ENCODE measurements at places on chromosomes 13 and 19.

GRCh38 chr19:33771384-33772101 lies 25.1 kb upstream of the KCTD15 start:
- DNase-seq: peak; percentile 87

- no peak for DNase-seq
Measured at GRCh38 chr13:32362574-32362973, 47.3 kb downstream of the BRCA2 start.

DNA sequence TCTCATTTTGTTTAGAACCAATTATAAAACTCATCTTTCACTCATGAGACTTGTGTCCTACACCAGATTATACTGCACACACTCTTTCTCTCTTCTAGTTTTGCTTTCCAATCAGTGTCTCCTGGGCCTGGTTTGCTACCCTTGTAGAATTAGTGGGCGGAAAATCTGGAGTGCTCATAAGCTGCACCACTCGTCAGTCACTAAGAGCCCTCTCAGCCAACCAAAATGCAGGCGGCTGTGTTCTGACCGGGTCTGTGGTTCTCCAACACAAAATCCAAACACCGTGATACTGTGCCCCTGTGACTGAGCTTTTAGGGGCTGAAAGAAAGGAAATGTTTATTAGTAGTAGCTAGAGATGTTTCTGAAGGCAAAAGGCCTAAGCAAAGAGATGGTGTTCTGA lies 83.7 kb upstream of the OBI1 start:
- no peak for DNase-seq

DNA sequence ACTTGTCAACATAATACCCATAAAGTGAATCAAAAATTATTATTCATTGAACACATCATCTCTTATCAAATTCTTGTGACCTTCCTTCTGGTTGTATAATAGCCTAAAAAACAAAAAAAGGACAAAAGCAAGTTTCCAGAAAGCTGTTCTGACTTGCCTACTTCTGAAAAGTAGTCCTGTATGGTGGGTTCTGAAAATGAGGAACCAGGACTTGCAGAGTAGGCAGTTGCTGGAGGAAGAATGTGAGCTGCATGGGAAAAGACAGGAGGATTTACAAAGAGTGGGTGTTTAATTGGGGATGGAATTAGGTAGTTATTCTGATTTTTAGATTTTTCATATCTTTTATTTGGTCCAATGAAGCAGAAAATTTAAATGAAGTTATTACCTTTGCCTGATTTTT lies 56.7 kb downstream of the RCBTB2 start:
- no peak for DNase-seq

DNA sequence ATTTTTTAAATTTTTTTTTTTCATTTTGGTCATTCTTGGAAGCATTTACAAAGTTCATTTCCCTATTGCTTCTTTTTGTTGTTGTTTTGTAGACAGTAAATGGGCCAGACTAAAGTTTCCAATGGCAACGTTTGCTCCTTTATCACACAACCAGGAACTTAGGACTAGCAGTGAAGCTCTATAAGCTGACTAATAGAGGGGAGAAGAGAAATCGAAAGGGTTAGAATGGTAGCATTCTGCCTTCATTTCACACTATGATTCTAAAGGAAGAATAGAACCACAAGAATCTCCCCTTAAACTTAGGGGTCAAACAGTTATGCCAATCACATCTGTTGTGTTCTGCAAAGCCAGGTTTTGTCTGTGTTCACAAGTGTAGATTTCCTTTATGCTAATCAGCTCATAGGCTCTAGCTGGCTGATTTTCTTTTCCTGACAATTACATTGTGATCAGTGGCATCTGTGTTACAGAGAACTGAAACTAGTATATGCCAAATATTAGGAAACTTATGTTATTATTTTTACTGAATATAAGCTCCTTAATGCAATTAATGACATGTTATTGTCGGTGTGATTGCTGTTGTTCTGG lies 467.3 kb downstream of the DACH1 start:
- DNase-seq: no peak

DNA sequence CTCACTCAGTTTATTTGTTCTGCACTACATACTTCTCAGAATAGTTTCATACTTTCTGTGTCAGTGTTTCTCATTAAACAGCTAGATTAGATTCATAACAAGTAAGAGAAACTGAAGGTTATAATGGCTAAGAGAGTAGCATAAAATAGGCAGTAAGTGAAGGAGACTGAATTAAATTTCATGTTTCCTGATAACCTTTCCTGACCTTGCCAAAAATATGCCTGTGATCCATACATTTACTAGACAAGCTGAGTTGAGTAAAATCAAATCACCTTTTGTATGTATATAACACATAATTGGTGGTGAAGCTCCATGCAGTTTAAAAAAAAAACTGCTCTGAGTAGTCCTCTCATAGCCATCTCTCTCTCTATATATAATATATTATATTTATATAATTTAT lies 545.3 kb upstream of the PCDH20 start:
- no peak for DNase-seq

GRCh38 chr19:37930416-37930815 lies 23.4 kb downstream of the SIPA1L3 start:
- no peak for DNase-seq

GRCh38 chr13:39016087-39016486 lies 21.8 kb downstream of the PROSER1 start:
- DNase-seq: no peak

- DNase-seq: no peak
Measured at GRCh38 chr19:5498830-5499550, 43.8 kb downstream of the ZNRF4 start.

GRCh38 chr13:27699952-27700351 lies 78.3 kb downstream of the POLR1D start:
- DNase-seq: no peak

DNA sequence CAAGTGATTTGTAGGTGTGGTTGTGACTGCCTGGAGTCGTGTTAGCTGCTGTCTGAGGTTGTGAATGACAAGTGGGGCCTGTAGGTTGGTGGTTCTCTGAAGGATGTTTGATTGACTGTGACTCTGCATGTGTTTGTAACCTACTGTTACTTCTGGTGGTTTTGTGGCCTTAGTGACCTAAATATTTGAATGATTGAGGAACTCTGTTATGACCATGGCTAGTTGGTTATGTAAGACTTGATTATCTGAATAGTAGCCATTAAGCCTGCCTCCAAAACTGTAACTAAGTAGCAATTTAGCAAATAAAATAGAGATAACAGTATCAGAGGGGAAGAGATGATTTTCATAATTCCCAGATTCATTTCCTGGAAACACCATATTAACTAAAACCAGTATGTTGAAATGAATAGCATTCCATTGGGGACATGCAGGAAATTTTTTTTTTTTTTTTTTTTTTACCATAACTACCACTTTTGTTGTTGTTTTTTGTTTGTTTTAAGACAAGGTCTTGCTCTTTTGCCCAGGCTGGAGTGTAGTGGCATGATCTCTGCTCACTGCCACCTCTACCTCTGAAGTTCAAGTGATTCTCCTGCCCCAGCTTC lies 865 bp downstream of the ZNF382 start:
- no peak for DNase-seq

DNA sequence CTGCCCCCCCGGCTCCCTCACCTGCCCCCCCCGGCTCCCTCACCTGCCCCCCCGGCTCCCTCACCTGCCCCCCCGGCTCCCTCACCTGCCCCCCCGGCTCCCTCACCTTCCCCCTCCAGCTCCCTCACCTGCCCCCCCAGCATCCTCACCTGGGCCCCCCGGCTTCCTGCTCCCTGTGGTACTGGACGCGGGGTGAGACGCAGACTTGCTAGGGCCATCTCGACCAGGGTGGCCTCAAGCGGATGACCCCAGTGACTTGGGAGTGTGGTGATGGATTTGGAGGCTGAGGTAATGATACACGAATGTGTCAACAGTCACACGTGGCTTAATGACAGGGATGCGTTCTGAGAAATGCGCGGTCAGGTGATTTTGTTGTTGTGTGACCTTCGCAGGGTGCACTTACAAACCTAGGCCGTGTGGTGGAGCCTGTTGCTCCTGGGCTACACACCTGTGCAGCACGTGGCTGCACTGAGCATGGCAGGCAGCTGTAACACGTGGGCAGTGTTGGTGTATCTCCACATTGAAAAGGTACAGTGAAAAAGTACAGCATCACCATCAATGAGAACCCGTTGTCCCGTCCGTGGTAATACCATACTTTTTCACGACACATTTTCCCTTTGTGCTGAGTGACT lies 197.8 kb downstream of the TEX29 start:
- DNase-seq: peak; percentile 32

DNA sequence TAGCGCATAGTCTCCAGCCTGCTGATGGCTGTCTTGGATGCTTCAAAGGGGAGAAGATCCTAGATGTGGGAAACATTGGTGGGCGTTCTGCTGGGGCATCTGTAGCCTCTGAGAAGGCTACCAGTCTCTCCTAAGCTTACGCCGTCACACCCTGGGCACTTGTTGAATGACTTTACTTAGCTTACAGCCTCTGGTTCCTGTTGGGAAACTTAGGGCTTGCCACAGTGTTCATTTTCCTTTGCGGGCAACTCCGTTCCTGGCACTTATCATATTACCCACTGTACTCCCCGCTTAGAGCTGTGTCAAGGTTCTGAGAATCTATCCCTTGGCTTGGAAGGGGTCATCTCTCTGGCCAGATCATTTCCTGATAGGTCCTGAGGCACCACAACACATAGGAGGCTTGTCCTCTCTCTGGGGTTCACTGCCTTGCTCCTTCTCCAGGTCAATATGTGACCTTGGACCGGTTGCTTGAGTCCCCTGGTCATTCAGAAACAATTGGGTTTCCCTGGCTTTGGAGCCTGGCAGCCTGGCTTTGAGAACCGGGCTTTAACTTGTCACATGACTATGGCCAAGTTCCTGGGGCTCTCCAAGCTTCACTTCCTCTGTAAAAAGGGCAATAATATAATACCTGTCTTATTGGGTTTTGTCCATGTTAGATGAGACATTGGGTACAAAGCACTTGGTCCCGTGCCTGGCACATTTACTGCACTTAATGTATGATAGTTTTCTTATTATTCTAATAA lies 20.5 kb upstream of the ALOX5AP start:
- no peak for DNase-seq

DNA sequence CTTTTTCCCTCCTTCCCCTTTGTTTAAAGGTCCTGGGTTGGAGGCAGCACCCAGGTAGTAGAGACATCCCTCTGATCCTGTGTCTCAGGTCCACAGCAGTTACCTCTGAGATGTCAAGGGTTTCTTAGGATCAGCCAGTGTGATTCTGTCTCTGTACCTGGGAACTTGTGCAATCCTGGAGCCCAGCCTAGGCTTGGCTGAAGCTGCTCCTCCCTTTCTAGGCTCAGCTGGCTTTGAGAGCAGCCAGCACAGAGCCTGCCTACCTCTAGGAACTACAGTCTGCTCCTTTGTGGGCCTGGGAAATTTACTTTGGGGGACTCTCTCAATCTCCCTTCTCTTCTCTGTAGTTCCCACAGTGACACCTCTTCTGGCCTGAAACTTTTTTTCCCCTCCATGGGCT lies 171.6 kb downstream of the MTUS2 start:
- DNase-seq: no peak
